ENCODE measurements at places on chromosomes 7 and 10. TPM values are rescaled to one million over a fixed set of nuclear protein-coding genes. Genes with fewer than 3 reads are reported as not detected.

Gene SLC26A5
- not detected for total RNA-seq

Gene CDK1
- 131 TPM for total RNA-seq

Gene POP7
- 41.5 TPM for total RNA-seq

Gene IFIT5
- 15.2 TPM for total RNA-seq

DNA sequence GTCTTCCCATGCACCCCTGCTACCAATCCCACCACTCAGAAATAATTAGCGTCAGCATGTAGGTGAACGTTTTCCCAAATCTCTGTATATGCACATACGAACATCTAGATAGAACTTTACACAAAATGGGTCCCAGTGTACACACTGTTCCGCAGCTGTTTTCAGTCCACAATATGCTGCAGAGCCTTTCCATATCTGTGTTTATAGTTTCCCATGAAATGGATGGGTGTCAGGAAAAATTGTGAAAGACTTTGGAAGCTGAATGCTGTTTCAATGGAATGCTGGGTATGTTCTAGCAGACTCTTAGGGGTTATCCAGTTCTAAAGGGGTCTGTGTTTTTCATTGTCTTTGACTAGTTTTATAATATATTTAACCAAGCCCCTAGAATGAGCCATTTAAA, 13.8 kb downstream of the GRK5 start:
- DNase-seq: no peak

GRCh38 chr10:91549262-91549661, 83.6 kb downstream of the PPP1R3C start:
- no peak for DNase-seq

DNA sequence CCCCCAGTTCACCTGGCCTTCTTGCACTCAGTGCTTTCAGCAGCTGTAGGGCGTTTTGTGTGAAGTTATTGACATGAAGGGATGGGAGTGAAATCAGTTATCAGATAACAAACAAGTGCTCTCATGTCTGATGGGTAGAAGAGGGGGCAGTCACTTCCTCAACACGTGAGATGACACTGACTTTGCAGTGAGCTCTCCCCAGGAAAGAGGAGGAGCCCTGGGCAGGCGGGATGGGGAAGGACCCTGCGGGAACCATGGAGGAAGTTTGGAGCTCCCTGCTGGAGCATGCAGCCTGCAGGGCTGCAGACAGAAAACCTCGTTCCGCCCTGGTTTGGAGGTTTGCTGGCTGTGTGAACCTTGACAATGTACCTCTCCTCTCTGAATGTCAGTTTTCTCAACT, 38.7 kb downstream of the GPR26 start:
- no peak for DNase-seq

DNA sequence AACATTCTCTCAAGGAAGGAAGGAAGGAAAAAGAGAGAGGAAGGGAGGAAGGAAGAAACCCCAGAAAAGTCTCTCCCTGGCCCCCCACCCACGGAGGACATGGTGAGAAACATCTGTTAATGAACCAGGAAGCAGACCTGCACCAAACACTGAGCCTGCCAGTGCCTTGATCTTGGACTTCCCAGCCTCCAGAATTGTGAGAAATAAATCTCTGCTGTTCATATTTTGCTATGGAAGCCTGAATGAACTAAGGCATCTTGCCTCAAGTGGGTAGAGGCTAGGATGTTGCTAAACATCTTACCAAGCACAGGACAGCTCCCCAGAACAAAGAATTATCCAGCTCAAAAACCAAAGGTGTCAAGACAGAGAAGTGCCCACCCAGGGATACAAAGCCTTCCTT, 19.1 kb downstream of the LRRC20 start:
- no peak for DNase-seq

DNA sequence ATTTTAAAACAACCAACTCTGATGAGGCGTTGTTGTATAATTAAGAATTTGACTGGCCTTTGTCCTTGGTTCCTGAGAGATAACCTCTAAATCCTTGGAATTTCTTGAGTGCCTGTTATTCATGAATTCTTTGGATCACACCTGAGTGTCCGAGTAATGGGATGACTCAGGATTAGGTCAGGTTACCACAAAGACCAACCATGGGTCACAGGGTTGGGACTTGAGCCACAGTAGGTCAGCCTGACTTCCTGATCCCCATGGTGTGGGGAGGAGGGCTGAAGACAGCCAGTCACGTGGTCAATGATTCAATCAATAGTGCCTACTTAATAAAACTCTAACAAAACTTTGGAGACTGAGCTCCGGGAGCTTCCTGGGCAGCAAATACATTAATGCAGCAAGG, 192.5 kb downstream of the GFRA1 start:
- peak; percentile 85 for DNase-seq

DNA sequence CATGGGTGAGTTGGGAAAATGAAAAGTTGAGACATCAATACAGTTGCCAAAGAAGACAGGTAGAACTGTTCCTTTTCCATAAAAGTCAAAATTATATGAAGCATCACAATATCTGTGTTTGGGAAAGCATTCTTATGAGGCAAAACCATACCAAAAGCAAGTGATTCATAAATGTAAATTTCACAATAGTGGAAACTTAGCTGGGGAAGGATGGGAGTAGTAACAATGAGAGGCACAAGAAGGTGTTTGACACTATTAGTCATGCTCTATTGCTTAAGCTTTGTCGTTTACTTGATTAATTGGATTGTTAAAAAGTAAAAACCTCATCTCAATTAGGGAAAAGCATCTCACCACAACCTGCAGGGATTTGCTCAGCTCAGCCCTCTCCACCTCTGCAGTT, 240.2 kb downstream of the C7orf25 start:
- DNase-seq: no peak

DNA sequence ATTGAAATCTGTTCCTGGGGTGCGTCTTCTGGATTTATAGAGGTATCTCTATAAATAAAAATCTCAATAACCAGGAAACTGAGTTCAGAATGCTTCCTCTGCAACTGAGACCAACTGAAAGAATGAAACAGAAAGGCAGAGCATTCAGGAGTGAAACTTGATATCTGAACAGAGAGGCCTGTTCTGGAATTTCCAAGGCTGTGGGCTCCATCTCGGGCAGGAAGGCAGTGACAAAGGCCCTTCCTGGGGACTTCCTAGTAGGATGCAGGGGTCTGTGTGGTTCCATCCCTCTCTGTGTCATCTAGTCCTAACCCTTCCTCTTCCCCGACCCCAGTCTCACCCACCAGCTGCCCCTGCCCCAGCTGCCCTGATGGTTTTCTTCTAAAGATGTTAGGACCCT, 52.0 kb downstream of the JCAD start:
- no peak for DNase-seq

GRCh38 chr7:748446-748845, 21.4 kb upstream of the PRKAR1B start:
- no peak for DNase-seq

- no peak for DNase-seq
Measured at GRCh38 chr7:131161103-131161502, 166.6 kb upstream of the MKLN1 start.

DNA sequence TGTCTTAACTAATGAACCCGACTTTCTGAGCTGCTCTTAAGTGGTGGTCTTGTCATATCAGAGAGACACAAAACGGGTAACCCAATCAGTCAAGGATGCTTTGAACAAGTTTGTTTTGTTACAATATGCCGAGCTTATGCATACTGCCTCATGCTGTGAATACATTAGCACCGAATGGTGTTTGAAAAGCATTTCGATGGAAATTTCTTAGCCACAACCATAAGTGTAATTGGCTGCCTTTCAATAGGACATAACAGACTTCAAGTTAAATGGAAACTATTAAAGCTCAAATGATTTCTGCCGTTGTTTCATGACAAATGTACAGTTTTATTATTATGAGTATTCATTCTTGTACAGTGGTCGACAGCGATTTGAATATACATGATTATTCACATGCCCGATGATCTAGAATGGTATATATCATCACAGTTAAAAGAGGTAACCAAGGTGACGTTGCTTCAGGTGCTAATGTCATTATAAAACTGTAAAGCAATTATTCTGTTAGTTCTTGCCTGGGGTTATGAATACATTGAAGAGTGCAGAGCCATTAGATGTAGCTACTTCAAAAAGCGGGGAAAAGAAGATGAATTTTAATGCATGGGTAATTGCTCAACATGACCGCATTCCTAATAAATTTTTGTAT, 118.8 kb downstream of the EBF3 start:
- no peak for DNase-seq

DNA sequence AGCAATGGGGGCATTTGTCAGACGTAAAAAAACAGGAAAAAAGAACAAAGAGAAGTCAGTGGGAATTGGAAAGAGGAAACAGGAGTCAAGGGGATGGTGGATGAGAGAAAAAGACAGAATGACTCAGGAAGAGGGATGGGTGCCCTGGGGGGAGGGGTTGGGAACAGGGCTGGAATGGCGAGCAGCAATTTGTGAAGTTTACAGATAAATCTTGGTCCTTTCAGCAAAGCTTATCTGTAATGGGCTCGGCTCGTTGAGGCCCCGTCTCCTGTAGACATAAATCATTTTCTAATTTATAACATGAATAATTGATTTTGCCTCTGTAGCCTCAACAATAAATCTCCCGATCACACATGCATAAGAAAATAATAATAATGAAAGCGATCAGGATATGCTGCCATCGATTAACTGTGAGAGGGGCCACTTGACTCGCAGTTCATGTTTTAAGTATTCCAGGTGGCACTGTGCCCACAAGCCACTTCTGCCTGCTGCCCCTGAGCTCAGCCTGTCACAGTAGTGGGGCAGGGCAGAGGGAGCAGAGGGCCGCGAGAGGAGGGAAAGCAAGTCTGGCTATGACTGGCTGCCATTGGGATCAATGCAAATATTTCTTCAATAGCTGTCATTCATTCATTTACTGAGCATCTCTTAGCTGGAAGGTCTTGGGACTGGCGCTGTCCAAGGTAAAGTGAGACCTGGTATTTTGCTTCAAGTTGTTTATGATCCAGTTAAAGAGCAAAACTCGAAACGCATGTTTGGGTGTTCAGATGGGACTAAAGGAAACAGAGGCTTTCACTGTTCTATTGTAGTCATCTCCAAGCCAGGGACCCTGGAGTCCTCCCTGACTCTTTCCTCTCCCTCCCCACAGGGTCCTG, 47.4 kb upstream of the R3HCC1L start:
- no peak for DNase-seq

- no peak for DNase-seq
Measured at GRCh38 chr10:93245779-93246178, 172.1 kb downstream of the CYP26A1 start.

- no peak for DNase-seq
Measured at GRCh38 chr7:135428011-135428410, 81.9 kb downstream of the CNOT4 start.

DNA sequence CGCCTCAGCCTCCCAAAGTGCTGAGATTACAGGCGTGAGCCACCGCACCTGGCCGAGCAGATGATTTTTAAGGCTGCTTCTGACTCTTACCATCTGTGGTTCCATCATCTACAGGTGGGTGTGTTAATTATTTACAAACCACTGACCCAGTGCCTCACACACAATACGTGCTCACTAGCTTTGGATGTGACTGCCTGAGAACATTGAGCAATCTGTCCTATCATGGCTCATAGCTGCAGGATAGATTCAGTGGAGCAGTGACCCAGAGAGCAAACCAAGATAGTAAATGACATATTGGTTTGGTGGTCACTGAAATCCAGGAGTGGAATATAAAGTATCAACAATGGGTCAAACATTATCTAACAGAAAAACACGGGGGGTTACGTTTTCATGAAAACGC, 24.1 kb downstream of the GPAM start:
- no peak for DNase-seq

DNA sequence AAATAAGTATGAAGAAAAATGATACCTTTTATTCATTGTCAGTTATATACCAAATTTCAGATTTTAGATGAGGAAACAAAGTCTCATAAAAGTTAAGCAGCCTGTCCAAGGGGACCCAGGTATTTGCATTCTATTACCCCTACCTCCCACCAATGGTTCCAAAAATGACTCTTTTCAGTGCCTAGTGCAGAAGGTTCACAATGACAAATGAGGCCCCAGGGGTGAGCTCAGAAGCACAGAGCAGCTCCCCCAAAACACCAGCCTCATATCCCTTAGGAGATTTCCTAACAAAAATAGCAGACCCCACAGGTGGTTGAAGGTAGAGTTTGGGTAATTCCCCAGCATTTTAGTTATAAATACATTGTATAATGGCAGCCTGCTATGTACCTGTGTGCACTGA, 168.6 kb downstream of the REEP3 start:
- DNase-seq: no peak

DNA sequence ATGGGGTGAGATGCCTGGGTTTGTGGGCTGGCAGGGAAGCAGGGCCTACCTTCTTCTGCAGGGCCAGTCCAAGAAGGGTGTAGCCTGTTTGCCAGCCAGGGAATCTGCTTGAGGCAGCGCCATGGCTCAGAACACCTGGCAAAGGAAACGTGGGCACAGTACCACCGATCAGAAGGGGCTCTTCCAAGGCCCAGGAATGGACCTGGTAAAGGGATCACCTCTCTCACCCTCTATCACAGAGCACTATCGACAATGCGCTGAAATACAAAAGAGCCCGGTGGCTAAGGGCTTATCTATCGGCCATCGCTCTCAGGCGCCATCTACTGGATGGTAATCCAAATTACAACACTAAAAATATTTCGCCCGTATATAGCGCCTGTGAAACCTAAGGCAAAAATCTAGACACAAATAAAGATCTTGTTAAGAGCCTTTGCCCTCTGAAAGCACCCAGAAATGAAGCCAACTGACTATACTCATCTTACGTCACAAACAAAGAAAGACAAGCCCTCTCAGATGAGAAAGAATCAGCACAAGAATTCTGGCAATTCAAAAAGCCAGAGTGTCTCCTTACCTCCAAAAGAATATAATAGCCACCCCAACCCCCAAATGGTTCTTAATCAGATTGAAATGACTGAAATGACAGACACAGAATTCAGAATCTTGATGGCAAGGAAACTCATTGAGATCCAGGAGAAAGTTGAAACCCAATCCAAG, 217.8 kb upstream of the HPS1 start:
- DNase-seq: no peak

DNA sequence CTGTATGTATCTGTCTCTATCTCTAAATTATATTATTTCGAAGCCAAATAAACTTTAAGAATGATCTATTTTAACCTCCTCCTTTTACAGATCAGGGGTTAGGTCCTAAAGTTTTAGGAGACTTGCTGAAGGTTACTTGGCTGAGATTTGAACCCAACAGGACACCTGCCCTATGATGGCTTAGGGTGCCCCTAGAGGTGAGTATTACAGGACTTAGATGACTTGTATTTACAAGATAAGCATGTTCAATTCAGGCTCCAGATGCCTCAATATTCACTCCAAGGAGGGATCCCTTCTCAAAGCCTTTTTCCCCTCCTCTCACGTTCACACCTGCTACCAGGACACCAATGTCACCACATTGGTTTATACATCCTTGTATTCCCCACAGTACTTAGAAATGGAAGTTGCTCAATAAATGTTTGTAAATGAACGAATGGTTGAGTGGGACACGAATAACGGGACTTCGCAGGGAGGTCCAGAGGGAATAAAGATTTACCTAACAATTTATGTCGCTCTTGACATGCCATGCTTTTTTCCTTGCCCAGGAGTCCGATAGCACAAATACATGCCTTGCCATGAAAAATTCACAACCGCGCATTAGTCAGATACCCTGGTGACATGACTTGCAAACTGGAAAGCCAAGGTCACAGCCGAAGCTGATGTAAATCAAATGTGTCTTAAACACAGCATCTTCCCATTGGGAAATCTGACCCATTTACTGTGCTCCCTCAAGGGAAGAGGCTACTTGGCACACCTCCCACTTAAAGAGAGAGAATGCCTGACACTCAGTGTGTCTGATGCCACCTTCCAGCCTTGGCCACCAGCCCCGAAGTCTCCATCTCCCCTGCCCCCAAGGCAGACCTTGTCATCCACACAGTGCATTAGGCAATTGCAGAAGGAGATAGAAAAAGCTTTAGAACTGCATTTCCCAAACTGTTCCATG, 872.2 kb upstream of the AUTS2 start:
- no peak for DNase-seq

Data from MG63 (cell line).